ENCODE measurements at places on chromosomes 1 and 21.

- DNase-seq, result no peak
Measured at GRCh38 chr1:169779150-169779549, 15.6 kb downstream of the METTL18 start.

DNA sequence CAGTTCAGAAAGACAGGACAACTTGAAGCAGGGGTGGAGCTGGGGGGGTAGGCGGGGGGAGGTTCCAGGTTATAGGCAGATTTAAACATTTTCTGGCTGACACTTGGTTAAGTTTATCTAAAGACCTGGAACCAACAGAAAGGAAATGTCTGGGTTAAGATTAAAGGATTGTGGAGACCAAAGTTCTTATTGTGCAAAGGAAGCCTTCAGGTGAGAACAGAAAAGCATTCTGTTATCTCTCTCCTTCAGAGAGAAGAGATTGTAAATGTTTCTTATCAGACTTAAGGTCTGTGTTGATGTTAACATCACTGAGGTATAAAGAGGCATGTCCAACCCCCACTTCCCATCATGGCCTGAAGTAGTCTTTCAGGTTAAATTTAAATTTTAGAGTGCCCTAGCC is 3.7 kb upstream of the ACADM start:
- no peak for DNase-seq

- no peak for DNase-seq
Measured at GRCh38 chr1:172180501-172181285, 239.8 kb upstream of the C1orf105 start.

- DNase-seq, result no peak
Measured at GRCh38 chr1:200861937-200862647, 10.7 kb upstream of the GPR25 start.

- no peak for DNase-seq
Measured at GRCh38 chr21:44436111-44436611, 19.1 kb upstream of the LRRC3 start.

DNA sequence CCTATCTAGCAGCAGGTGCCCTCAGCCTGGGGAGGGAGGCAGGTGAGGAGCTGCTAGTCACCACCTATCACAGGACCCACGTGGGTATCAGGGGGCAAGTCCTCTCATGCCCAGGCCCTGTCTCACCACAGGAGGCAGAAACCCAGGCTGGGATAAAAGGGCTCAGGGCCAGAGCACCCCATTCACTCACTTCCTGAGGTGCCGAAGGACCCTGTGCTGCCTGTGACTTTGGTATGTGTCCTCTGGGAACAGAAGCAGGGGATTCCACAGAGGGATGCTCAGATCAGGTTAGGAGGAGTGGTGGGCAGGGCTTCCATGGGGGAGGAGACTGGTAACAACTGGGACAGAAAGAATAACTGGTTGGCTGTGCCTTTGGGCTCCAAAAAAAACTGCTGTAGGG is at the start of gene LCE1E:
Gene LCE1E, plus strand, starts transcription at position 181 of the 400 bp plus-strand sequence. CDS start 1,043 bp downstream, outside the sequence.
- no peak for DNase-seq

DNA sequence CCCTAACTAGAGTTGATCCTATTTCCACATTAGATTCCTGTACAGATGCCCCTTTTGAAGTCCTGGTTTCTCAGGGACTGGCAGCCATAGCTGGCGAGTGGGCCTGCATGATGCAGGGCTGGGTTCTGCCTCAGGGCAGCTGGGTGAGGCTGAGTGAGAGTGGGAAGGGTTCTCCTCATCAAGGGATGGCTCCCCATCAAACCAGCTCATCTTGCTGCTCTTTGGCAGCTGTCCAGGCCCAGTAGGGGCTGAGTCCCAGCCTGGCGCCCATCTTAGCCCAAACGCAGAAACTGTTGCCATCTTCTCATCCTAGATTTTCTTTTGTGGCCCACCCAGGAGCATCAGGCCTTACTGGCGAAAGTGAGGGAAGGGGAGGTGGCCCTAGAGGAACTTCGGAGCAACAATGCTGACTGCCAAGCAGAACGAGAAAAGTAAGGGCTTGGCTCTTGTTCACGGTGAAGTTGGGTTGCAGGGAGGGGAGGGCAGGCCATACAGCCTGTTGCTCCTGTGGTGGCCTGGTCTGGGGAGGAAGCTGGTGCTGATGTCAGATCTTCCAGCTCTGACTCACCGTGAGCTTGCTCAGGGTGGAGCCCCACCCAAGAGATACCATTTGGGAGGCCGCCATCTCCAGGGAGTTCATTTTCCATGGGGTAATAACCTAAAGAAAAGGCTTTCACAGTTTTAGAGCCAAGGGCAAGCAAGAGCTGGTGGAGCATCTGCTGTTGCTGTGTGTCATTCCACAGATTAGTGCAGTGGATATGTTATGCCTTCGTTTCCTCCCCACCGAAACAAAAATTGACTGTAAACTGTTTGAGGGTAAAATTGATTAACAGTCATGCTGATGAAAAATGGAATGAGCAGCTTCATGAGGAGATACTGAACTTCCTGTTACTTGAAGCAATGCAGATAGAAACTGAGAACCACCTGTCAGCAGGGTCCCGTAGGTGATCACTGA is 34.7 kb downstream of the TUFT1 start:
- DNase-seq, result no peak

- no peak for DNase-seq
Measured at GRCh38 chr1:44549510-44549909, 124.8 kb downstream of the TMEM53 start.

- no peak for DNase-seq
Measured at GRCh38 chr1:221622389-221622788, 119.5 kb downstream of the DUSP10 start.

- no peak for DNase-seq
Measured at GRCh38 chr21:25735646-25736597, 1.1 kb downstream of the GABPA start.

DNA sequence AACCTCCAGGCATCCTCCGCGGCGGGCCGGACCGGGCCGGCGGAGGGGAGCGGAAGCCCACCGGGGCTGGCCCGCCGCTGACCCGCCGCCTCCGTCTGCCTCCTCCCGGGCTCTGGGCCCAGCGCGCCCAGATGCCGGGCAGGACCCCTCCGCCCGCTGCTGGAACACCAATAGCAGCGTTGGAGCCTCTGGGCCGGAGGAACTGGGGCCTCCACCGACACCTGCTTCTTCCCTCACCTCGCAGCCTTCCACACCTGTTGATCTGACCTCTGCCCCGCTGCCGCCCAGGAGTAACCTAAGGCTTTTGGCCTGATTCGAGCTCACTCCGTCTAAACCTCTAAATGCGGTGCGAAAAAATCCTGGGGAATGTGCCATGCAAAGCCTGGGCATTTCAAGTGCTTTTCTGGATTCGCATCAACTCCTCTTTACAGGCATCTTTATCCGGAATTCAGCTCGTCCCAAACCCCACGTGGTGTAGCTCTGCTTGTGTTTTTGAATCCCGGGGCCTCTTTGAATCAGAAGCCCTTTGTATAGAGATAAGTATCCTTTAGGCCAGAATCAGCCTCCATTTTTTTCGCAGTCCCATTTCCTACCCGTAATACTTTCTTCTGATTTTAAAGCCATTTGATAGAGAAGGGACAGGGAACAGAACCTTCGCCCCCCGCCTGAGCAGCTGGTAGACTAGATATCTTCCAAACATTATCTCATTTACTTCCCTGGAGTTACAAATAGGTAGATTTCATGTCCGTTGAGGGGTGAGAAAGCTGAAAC is 680 bp upstream of the CNN3 start:
- DNase-seq, result no peak

GRCh38 chr1:1244192-1244811 is 2.2 kb downstream of the C1QTNF12 start:
- DNase-seq, result no peak

DNA sequence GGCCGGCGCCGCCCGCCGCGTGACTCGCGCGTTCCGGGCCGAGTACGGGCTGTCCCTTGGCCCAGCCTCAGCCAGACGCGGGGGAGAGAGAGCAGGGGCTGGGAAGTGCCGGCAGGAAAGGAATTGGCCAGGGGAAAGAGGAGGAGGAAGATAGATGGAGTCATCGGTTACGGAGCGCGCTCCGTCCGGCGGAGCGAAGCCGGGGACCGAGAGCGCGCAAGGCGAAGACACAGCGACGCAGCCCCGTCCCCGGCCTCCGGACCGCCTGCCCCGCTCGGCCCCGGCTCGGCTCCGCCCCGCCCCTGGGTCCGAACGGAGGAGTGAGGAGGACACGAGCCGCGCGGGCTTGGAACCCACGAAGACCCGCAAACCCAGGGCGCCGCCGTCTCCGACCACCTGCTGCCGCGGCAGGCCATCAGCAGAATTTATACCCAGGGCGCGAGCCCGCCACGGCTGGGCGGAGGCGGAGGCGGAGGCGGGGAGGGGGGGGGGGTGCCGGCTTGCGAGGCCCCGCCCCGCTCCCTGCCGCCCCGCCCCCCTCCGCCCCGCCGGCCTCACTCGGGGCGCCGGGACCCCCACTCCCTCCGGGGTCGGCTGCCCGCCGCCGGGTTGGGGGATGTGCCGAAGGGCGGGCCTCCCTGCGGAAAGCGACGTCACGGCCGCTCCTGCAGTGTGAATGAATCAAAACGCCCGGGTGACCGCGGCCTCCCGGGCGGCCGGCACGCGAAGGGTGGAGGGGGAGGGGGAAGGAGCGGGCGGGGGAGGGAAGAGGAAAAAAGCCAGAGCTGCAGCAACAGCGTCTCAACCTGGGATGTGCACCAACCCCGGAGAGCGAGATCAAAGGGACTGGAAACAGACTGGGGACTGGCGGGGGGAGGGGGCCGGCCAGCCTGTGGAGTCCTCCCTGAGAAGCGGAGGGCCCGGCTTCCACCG is at the start of gene LHX4:
Gene LHX4, plus strand, starts transcription at position 782 of the 933 bp plus-strand sequence. CDS start 266 bp downstream, outside the sequence.
- no peak for DNase-seq

- no peak for DNase-seq
Measured at GRCh38 chr1:20216574-20216973, 30.3 kb upstream of the PLA2G2C start.

- DNase-seq, result no peak
Measured at GRCh38 chr1:94325377-94326302, 88.3 kb upstream of the ARHGAP29 start.

- DNase-seq, result no peak
Measured at GRCh38 chr1:74570797-74571492, 58.5 kb upstream of the LRRC53 start.

GRCh38 chr1:34980715-34981114 is 4.4 kb downstream of the TMEM35B start:
- DNase-seq, result no peak

DNA sequence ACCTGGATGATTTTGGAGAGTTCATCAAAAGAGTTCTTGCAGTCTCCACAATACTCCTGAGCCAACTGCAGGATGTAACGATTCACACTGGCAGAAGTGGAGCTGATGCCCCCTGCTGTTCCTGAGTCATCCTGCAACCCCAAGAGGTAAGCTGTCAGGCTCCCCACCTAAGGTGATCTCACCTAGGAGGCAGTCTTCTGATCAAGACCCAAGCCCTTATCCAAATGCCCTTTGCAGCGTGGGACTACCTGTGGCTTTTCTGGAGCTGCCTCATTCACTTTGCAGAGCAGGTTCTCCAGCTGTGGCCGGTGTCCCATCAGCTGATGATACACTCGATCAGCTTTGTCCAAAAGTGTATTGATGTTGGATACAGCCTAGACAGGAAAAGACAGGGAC is 96.4 kb downstream of the UBR4 start:
- no peak for DNase-seq

- DNase-seq, result no peak
Measured at GRCh38 chr1:203771901-203772301, 6.9 kb downstream of the LAX1 start.

GRCh38 chr21:42939582-42940413 is 14.4 kb upstream of the ERVH48-1 start:
- DNase-seq, result no peak

- no peak for DNase-seq
Measured at GRCh38 chr1:160826546-160826945, 30.6 kb downstream of the LY9 start.

GRCh38 chr1:33297911-33298622 is 22.8 kb downstream of the A3GALT2 start:
- DNase-seq, result no peak

DNA sequence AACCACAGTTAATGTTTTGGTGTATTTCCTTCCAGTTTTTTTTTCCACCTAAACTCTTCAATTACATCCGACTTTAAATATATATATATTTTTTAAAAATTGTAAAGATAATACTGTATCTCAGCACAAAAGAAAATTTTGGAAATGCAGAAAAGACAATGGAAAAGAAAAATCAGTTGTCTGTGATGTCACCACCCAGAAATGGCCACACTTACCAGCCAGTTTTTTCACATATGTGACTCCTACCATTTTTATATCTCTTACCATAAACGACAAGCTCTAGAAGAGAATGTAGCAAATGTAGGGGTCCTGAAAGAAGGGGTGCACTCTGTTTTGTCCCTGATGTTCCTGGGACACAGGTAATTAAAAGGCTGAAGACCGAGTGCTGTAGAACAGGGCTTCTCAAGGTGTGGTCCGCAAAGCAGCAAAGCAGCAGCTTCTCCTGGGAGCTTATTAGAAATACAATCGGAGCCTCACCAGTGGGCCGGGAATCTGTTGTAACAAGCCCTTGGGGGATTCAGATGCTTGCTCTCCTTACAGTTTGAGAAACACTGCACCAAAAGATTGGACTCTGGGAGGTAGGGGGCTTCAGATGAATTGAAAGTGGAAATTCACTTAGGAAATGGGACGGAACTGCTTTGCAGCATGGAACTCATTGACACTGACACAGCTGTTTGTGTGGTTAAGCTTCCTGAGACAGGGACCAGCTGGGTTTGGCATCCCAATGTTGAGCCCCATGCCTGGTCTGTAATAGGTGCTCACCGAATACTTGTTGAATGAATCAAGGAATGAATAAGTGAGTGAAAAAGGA is 44.1 kb downstream of the ALPL start:
- DNase-seq, result no peak

DNA sequence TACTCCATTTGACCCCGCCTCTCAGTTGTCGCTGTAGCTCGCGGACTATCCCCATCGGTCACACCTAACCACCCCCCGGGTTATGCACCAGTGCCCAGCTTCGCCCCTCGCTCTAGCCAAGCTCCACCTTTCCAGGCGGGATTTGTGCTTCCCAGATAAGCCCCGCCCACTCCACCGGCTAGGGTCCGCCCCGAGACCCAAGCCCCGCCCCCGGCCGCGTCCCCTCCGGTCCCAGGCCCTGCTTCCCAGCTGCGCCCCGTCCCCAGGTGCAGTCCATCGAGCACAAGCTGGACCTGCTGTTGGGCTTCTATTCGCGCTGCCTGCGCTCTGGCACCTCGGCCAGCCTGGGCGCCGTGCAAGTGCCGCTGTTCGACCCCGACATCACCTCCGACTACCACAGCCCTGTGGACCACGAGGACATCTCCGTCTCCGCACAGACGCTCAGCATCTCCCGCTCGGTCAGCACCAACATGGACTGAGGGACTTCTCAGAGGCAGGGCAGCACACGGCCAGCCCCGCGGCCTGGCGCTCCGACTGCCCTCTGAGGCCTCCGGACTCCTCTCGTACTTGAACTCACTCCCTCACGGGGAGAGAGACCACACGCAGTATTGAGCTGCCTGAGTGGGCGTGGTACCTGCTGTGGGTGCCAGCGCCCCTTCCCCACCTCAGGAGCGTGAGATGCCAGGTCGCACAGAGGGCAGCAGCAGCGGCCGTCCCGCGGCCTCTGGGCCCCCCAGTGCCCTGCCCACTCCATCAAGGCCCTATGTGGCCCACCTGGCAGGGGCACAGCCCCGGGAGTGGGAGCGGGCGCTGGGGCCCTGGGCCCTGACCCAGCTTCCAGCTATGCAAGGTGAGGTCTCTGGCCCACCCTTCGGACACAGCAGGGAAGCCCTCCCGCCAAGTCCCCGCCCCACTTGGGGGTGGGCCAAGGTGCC is 23.9 kb downstream of the CITED4 start:
- no peak for DNase-seq

- no peak for DNase-seq
Measured at GRCh38 chr1:184143449-184143848, 91.9 kb downstream of the TSEN15 start.

- DNase-seq, result no peak
Measured at GRCh38 chr1:221766210-221766609, 24.3 kb upstream of the DUSP10 start.

GRCh38 chr21:32304998-32305397 is 6.3 kb downstream of the MRAP start:
- DNase-seq, result no peak

- no peak for DNase-seq
Measured at GRCh38 chr1:115951560-115951959, 24.8 kb upstream of the SLC22A15 start.
